ENCODE measurements at places on chromosomes 4 and X.

DNA sequence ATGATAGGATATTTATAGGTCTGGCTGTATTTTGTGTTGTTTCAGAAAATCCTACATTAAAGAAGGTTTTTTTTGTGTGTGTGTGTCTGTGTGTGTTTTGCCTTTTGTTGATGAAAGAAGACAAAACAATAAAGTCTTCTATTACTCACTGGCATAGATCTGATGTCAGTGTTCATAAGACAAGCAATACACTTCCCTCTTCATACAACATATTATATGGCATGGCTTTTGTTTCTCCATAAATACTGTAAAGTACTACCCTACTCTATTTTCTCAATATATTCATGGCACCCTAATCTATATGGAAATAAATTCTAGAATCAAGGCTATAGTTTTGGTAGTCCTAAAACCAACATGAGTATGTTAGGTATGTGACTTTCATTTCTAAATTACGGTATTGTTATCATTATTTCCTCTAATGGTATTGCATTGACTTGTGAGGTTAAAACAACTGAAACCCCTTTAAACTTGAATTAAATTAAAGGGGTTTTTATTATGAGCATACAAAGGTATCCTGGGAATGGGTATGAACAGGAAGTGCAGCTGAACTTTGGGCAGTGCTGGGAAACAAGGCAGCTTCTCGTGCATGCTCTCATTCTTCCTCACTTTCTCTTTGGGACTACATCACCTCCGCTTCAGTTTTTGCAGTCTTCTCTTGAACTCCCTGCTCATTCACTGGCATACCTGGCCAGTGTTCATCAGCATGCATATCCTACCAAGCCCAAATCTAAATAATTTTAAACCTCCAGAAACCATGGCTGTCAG, 70.5 kb upstream of the PRSS48 start:
- DNase-seq = no peak

DNA sequence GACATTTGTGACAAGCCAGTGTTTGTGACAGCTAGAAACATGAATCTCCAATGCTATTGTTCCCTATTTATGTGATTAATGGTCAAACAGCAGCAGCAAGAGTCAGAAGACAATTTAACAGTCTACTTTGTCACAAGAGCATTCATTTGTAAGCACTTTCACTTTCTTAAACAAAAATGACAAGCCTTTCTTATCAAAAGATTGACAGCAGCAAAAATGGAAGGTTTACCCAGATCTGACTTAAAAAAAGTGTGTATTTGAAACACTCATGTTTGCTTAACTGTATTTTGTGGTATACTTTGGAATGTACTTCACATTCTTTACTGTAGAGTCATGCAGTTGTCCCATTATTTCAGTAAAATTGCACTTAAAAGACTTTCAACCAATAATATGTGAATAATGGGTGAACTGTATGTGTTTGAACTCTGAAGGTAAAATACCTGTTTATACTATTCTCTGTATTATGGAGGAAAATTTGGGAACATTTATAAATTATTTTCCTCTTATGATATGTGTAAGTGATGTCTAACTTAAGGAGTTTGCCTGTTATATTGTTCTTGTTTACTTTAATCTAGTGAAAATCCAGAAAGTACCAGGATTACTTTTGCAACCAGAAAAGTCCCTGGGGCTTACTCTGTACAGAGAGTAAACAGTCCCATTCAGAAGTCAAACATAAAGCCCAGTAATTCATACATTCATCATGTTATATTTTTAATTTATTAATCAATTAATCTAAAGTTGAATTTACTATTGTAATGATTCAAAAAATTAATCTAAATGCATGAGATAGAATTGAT, 314.9 kb upstream of the TRAM1L1 start:
- no peak for DNase-seq

GRCh38 chrX:110419512-110419911, 60.9 kb downstream of the RTL9 start:
- DNase-seq = no peak

GRCh38 chrX:63754860-63755579, 30.0 kb downstream of the ARHGEF9 start:
- DNase-seq = peak; percentile 78

- no peak for DNase-seq
Observed at GRCh38 chr4:125346616-125347015, 31.9 kb downstream of the FAT4 start.

Measured in stimulated activated CD4-positive, alpha-beta T cell treated with anti-CD3 and anti-CD28 coated beads, Interleukin-4, amount 100 ng/mL, for 48 hours (primary cell).